CD8-positive, alpha-beta memory T cell (primary cell): ENCODE measurements at places on chromosomes 4 and X.

DNA sequence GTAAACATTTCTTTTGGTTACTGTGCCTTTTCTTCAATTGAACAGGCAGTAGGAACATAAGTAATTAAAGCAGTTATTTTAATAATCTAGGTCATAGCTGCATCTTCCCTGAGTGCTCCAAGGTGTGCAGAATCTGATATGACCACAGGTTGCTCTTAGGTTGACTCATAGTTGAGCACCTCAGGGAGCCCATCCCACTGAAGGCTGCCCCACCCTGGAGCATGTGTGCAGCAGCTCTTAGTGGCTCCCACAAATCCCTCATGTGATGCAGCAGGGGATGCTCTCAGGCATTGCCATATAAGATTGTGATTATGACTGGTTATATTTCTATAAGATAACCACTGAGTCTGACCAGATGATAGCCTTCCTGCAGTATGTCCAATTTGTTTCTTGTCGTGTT, 72.3 kb downstream of the ZNF518B start:
- DNase-seq, result no peak

DNA sequence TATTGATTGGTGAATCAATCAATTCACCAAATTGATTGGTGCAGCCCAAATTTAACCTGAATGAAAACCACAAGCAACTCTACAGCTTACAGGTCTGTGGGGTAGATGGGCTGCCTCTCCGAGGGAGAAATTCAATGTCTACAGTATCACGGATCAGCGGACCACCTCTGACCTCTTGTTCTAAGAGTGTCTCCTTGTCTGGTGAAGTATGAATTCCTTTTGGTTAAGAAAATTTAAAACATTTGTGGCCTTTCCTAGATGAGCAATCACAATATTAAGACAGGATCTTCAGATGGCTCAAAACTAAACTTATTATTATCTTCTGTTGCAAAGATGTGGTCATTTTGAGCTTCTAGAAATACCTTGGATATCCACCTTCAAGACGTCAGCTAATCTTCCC, 153.3 kb downstream of the IL15 start:
- no peak for DNase-seq

- DNase-seq, result no peak
These were observed 91.7 kb upstream of the KDR start for GRCh38 chr4:55216863-55217635.

DNA sequence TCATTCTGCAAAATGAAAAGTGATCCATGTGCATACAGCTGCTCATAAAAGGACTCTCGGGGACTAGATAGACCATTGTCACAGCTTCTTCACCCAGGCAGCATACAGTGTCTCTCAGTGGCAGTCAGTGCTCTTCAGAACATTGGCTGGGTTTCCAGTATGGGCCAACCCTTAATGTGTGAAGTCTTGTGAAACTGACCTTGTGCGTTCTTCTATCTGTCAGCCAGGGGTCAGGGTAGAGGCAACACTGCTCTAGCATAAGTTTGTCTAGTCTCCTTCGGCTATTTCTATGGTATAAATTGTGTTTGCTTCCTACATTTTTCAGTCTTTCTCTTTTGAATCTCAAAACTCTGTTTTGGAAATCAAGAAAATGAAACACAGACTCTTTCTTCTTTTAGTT, 37.0 kb upstream of the SMIM31 start:
- no peak for DNase-seq

DNA sequence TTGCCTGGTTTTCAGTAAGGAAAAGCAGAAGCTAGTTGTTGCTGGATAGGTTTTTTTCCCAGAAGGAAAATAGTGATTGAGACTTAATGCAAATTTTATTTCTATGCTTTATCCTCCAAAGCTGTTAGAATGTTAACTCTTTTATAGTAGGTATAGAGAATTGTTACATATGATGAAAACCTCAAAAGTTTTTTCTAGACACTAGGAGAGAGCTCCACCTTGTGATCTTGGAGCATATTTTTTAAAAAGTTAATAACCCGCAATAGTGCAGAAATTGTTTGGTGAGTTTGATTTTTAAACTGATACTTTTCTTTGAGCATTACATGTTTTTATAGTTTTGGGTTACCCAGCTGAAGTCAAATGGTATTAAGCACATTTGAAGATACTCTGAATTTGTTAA, 56.5 kb downstream of the STAG2 start:
- peak; percentile 1 for DNase-seq

- DNase-seq, result no peak
These were observed 396.0 kb downstream of the FAT4 start for GRCh38 chr4:125710766-125711165.

DNA sequence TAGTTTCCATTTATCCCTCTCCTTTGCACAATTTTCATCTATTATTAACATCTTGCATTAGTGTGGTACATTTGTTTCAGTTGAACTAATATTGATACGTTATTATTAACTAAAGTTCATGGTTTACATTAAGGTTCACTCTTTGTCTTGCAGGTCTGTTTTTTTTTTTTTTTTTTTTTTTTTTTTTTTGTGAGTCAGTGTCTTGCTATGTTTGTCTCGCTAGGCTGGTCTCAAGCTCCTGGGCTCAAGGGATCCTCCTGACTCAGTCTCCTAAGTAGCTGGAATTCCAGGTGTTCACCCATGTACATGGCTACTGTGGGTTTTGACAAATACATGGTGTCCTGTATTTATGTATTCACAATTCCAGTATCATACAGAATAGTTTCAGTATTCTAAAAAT, 6.8 kb downstream of the TBC1D19 start:
- DNase-seq, result no peak

GRCh38 chr4:59536428-59536827, 1663.7 kb upstream of the ADGRL3 start:
- DNase-seq, result no peak

- DNase-seq, result no peak
These were observed 25.4 kb downstream of the ELOVL6 start for GRCh38 chr4:110172972-110173371.

- no peak for DNase-seq
These were observed 69.5 kb downstream of the TRIM2 start for GRCh38 chr4:153273751-153274150.

DNA sequence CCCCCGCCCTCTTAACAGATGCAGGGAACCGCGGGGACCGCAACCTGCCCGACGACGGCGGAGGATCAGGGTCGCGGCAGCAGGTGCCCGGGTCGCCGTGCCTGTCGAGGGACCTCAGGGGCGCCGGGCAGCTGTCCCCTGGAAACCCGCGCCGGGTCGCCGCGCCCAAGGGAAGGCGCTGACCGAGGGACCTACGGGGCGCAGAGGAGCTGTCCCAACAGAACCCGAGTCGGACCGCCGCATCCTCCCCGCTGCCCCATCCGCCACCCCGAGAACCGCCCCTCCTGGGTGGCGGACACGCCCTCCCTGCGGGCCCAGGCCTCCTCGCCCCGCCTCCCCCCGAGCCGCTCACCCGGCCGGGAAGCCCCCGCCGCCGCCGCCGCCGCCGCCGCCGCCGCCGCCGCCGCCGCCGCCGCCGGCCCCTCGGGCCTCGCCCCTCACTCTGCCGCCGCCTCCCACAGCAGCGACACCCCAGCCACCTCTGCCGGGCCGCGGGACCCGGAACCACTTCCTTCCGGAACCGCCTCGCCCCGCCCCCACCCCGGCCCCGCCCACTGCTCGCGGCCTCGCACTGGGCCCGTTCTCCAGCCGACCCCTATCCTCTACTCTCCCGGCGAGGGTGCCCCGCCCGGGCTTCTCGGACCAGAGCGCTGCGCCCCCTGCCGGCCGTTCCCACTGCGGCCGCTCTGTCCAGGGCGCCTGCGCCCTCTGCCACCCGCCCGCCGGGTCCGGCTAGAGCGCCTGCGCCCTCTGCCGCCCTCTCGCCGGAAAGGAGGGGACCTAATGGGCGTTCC, at the start of gene BCLAF3:
Gene BCLAF3 (minus strand): TSS at position 506 of the 794 bp plus-strand sequence. CDS start 20,797 bp downstream, outside the sequence.
- DNase-seq, result peak; percentile 89

DNA sequence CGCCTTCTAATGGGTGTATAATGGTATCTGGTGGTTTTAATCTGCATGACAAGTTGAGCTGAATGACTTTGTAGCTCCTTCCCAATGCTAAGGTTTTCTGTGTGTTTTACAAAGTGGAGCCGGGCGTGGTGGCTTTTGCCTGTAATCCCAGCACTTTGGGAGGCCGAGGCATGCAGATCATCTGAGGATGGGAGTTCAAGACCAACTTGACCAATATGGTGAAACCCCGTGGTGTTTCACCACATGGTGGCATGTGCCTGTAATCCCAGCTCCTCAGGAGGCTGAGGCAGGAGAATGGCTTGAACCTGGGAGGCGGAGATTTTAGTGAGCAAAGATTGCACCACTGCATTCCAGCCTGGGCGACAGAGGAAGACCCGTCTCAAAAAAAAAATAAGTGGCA, 28.9 kb downstream of the ARFIP1 start:
- no peak for DNase-seq

DNA sequence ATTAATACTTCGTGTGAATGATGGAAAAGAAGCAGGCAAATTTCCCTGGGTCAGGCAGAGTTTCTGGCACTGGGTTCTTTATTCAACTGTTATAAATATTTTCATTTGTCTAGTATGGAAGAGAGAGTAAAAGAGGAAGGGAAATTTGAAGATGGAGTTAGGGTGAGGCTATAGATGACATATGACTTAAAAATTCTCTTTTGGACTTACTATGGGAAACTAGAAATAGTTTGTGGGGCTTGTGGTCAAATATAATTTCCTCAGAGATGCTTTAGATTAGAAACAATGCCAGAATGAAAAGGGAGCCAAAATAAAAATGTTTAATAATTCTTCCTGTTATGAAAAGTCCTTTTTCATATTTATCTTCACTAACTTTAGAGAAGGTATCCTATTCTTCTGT, 103.2 kb downstream of the GC start:
- no peak for DNase-seq
